ENCODE measurements at places on chromosomes 2 and 18.
A peak's percentile ranks its signal among the peaks of the same experiment; 100 is the strongest.

- peak; percentile 31 for DNase-seq
Measured at GRCh38 chr2:148614322-148615049, 30.1 kb upstream of the EPC2 start.

- no peak for DNase-seq
Measured at GRCh38 chr2:154368153-154368552, 330.3 kb upstream of the KCNJ3 start.

GRCh38 chr2:88754585-88755320 lies 63.3 kb downstream of the RPIA start:
- no peak for DNase-seq

DNA sequence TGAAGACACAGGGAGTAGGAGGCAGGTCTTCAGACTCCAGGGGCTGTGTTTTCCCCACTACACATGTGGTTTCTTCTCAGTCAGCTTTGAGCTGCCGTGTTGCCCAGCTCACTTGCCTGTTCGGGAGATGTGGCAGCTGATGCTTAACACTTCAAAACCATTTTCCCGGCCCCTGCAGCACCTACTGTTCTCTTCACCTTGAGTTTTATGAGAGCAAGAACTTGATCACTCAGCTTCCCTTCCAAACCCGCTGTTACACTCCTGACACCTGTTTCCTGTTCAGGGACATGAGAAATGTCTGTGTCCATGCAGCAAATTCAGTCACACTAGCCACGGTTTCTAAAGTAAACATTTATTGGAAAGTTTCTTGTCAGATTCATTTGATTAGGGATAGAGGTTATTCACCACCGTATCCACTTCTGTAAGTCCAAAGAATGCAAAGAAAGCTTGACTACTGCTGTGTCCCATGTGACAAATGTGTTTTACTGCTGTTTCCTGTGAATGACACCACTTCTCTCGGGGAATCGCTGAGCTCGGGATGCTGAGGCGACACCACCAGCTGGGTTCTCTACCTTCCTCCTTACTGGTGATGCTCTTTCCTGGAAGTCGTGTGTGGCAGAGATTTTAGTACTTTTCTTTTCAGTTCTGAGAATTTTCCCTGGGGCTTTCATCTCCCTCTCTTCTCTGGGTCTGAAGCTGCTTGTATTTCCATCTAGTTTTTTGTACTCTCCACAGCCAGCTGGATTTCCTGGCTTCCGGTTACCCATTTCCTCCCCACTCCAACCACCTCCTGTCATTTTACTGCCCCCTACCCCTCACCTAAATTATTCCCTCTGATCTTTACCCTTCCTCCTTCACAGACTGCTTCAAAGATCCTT lies 91.7 kb downstream of the KLF7 start:
- no peak for DNase-seq

DNA sequence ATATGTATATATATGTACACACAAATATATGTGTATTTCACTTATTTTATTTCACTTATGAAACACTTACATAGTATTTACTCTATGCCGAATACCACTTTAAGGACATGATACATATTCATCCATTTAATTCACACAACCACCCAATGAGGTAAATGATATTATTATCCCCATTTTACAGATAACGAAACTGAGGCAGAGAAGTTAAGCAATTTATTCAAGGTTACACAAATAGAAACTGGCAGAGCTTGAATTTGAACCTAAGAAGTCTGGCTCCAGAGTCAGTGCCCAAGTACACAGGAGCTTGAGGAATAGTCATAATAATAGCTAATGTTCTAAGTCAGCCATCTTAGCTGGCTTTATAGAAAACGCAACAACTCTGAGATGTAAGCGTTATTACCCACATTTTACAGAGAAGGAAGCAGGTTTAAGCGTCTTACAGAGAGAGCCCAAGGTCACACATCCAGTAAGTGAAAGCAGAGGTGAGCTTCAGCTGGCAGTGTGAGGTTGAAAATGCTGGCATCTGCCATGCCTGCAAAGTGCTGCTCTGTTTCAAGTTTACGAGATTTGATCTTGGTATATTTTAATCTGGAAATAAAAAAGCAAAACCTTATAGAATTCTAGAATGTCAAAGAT lies 326.9 kb downstream of the LPIN1 start:
- DNase-seq, result no peak

GRCh38 chr2:11132036-11132671 lies 23.1 kb upstream of the SLC66A3 start:
- DNase-seq, result no peak
